ENCODE measurements at places on chromosomes 6 and 20. TPM values are rescaled to one million over a fixed set of nuclear protein-coding genes. Genes with fewer than 3 reads are reported as not detected.

Gene CALHM6
- not detected for total RNA-seq

- DNase-seq = peak; percentile 31
These were observed 100.7 kb downstream of the VEGFA start for GRCh38 chr6:43870660-43871061.

DNA sequence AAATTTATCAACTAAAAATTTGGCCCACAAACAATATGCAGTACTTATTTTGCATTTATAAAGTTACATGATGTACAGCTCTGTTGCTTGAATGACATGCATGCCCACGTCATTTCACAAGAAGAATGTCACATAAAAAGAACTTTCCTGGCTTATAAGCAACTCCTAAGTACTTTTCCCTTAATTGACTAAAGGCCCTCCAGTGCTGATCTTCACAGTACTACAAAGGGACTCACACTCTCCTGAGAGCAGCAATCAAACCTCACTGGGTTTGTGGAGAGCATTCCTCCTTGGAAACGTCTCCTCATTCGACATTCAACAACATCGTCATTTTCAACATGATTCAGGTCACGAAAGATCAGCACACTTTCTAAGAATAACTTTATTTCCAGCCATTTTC is 111.1 kb downstream of the IPCEF1 start:
- no peak for DNase-seq

DNA sequence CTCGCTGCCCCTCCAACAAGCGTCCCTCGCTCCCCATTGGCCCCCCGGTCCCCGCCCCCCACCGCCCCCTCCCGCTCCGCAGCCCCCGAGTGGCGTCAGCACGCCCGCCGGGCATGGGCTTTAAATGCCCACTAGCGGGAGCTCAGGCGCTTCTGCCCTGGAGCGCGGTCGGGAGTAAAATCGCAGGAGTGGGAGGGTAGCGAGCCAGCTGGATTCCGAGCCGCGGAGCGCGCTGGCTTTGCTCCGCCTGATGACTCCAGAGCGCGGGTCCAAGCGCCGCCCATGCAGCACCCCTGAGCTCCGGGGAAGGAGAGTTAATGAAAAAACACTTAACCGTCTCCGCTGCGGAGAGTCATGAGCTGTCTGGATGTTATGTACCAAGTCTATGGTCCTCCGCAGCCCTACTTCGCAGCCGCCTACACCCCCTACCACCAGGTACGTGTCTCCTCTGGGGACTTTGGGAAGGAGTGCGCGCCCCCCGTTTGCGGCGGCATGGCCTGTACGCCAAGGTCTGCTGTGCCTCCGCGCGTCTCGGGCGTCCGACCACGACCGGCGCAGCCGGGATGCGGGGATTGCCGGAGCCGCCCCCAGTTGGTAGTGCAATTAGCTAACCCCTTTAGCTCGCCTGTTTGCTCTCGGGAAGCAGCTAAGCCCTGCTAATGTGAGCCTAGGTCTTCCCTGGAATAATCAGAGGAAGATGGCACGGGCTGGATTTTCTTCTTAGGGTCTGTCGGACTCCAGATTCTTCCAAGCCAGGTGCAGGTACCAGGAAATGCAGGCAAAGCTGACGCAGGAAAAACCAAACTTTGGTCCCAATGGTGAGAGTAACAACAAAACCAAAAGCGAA is at the start of gene VGLL2:
Gene VGLL2 (plus strand): TSS at position 149 of the 847 bp plus-strand sequence. CDS start 206 bp downstream, at position 355.
- peak; percentile 25 for DNase-seq

Gene EPHA7
- 0.82 TPM for total RNA-seq

DNA sequence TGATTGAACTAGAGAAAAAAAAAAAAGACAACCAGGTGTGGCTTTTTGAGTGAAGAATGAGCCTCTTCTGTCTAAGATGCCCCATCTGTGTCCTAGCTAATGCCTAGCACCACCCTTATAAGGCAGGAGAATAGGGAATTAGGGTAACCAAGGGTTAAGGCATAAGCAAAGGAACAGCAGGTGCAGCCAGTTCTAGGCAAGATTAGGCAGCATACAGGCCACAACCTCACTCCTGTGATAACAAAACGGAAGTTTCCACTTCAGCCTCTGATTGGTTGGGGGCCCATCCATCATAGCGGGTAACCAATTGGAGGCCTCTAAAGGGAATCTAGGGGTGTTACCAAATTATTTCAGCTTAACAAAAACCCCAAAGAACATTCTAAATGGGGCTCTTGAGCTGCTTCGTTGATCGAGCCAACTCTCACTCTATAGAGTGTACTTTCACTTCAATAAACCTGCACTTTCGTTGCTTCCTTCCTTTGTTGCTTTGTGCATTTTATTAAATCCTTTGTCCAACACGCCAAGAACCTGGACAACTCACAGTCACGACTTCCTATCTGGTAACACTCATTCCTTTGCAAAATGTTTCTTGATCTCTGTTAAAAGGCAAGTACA is 61.9 kb upstream of the TAGAP start:
- DNase-seq = peak; percentile 54

DNA sequence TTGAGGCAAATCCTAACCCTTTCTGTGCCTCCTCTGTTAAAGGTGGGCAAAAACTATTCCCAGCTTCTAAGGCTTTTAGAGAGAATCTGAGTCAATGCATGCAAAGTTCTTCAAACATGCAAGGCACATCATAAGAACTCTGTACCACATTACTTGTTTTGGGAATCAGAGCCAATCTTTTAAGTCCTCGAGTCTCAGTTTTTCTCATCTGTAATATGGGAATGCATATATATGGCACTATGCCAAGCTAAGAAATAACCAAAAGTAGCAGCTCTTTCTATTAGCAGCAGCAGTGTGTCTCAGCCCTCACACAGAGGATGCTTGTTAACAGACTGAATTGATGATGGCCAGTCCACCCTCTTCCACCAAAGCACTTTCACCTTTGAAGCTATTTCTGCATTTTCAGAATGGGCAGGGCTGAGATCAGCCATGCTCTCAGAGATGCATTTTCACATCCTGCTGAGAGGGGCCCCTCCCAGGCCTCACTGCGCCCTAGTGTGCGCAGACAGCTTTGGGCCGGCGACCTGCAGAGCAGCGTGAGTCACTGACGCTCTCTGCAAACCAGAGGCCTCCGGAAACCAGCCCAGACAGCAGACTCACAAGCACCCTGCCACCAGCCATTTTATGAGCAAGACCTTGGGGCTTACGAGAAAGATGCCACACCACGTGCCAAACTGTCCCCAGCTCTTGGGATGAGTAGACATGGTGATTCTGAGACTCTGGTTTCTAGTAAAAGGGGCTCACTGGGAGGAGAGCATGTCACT is 138.0 kb downstream of the NFATC2 start:
- DNase-seq = peak; percentile 39

DNA sequence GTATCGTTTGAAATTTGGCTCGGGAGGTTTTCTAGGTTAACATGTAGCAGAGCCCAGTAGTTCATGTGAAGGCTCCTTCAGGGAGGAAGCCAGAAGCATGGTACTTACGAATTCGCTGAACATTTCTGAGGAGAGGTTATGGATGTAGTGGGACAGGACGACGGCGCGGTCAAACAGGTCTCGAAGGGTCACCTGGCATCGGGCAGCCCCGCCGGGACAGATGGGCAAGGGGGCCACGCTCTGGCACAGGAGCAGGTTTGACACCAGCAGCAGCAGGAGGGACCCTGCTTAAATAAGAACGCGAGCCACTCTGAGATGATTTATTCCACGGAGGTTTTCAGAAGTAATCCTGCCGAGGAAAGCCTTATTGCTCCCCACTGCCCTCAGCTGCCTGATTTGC is 2.5 kb downstream of the PRL start:
- no peak for DNase-seq

- no peak for DNase-seq
These were observed 978 bp downstream of the HLA-A start for GRCh38 chr6:29943053-29943966.

GRCh38 chr20:34110745-34111641 is 1.1 kb downstream of the EIF2S2 start:
- DNase-seq = peak; percentile 71

Gene IP6K3
- 4.6 TPM for total RNA-seq

GRCh38 chr6:45430590-45431202 is 53.0 kb upstream of the SUPT3H start:
- DNase-seq = no peak

DNA sequence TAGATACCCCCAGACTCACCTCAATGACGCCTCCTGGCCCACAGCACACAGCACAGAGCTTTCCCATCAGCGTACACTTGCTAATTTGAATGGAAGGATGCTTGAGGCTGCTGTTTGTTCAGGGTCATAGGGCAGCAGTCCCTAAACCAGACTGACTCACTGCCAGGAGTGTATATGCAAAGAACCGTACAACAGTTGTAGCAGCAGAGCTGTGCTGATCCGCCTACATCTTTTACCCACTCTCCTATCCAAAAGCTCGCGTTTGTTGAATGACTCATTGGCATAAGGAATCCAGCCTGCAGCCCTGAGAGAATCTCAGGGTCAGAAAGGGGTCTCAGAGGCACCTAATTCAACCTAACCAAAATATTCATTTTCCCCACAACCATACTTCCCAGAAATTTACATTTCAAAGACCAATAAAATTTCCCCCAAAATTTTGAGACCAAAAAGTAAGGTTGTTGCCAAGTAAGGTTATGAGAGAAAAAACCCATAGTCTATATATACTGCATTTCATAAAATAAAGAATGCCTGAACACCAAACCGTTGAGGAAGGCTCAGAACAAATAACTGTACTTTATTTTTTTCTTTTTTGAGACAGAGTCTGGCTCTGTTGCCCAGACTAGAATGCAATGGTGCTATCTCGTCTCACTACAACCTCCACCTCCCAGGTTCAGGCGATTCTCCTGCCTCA is 35.3 kb upstream of the CCND3 start:
- DNase-seq = peak; percentile 84

- DNase-seq = peak; percentile 90
These were observed 62.0 kb downstream of the HIVEP2 start for GRCh38 chr6:142883011-142883410.

DNA sequence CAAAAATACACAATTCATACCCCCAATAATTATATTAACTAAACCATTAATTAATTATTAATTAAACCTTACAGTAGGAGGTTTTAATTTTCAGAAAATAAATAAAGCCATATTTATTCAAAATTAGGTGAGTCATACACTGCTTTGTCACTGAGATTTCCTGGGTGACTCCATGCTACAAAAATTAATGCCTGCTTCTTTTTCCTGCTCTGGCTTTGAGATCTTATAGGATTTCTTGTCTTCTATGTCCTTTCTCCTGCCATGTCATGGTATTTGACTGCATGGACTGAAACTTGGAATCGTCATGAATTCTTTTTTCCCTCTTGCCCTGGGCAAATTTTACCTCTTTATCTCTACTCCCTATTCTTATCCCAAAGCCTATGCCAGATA is 133.2 kb downstream of the PHACTR1 start:
- peak; percentile 12 for DNase-seq

GRCh38 chr6:91569071-91569470 is 982.2 kb upstream of the MAP3K7 start:
- DNase-seq = peak; percentile 62

- no peak for DNase-seq
These were observed 161.0 kb downstream of the ASCC3 start for GRCh38 chr6:100719883-100720682.

Gene GPR6
- not detected for total RNA-seq

GRCh38 chr6:10431423-10432164 is 16.7 kb upstream of the TFAP2A start:
- DNase-seq = no peak

DNA sequence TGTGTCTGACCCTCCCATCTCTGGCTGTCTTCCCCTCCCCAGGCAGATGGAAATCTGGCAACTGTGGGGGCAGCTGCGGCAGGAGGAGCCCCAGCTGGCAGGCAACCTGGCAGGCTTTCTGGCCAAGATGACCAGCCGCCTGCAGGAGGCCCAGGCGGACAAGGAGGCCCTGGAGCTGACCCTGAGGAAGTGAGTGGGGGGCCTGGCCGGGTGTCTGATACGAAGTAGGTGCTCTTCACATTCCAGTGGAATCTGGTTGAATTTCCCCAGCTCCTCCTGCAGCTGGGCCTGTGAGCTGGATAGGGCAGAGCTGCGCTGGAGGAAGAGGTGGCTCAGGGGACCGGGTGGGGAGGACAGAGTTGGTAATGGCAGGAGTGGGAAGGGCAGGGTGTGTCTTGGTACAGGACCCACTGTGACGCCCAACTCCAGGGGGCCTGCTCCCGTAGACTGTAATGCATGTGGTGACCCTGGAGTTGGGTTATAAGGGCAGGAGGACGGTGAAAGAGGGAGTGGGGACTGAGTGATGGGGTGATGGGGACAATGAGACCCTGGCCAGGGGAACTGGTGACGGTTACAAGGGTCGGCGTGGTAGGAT is 19.7 kb downstream of the RAB44 start:
- DNase-seq = no peak

Gene FAM217B
- 20.6 TPM for total RNA-seq

GRCh38 chr20:48606172-48606840 is 221.5 kb downstream of the PREX1 start:
- DNase-seq = no peak

Gene TSPO2
- total RNA-seq = not detected

GRCh38 chr6:29967379-29968010 is 25.2 kb downstream of the HLA-A start:
- peak; percentile 18 for DNase-seq

DNA sequence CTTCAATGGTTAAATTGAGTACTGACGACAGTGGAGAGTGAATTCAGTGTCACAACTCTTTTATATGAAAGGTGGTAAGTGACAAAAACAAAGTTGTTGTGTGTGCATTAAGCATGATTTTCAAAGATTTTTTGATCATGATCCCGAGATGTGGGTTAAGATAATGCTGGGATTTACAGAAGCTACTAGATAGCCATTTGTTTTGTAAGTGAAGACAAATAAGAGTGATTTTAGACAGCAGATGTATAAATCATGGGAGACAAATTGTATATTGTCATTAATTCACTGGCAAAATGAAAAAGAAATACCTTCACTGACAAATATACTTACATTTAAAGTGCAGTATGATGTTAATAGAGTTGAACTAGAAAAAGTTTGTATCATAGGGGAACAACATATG is 6.1 kb downstream of the ADGRB3 start:
- DNase-seq = no peak

- no peak for DNase-seq
These were observed 42.2 kb downstream of the TBC1D7 start for GRCh38 chr6:13286181-13286580.

DNA sequence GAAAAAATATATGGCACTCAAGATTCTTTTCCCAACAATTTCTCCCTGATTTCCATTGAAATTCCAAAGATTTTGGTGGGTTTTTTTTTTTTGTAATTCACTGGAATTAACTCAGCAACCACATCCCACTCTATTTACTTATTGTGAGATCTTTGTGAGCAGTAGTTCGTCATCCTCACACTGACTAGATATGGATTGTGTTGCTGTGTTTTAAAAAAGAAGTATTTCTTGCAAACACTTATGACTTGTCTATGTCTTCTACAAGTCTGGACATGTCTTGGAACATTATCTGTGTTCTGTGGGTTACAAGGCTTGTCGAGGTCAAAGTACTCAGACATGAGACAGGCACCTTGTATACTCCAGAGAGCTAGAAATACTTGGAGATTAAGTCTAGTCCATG is 7.3 kb upstream of the TENT5A start:
- peak; percentile 89 for DNase-seq

DNA sequence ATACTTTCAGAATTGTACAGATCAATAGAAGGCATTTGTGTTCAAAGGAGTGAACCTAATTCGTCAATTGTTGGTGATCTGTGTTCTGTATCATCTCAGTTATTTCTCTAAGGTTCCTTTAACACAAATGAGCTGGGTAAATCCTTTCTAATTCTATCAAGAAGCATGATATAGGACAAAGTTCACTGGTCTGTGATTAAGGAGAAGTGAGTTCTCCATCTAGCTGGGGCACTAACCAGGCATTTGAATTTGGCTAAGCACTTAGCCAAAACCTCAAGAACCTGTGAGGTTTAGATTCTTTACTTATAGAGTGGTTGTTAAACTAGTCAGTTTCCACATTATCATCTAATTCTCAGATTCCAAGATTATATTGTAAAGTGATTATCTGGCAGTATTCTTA is 50.3 kb downstream of the DOP1A start:
- no peak for DNase-seq

Gene DEFB132
- not detected for total RNA-seq
